Stimulated activated CD4-positive, alpha-beta T cell treated with anti-CD3 and anti-CD28 coated beads, Interleukin-4, amount 100 ng/mL, for 1 hour (primary cell): ENCODE measurements at places on chromosomes 4 and X.

DNA sequence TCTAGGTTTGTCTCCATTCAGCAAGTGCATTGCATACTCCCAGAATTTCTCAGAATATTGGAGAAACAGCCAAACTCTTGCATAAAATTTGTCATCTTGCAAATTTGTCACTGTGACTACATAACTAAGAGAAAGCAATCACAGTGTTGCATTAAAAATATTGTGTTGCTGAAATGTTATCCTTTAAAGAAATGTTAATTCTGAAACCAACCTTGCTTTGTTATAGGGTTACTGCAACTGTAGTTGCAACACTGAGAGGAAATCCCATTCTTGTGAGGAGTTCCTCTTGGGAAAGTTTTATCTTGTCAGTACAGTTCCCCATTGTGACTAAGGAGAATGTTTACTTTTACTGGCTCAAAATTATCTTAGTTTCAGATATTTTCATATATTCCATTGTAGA lies 20.9 kb downstream of the CYBB start:
- DNase-seq = no peak

DNA sequence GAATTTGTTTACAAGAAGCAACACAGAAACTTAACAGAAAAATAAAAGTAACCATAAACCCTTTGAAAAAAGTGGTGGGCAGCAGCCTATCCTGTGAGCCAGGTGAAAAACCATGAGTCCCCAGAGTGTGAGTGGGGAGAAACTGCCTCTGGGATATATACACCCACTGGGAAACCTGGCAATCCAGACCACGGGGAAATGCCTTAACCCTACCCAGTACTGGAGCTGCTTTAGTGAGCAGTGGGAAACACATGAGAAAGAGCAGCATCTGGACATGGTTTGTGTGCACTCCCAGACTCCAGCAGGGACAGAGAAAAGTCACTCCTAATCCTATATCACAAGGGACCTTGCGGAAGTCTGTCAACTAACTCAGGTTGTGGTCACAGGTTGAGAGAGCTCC lies 39.4 kb downstream of the UGT2A2 start:
- no peak for DNase-seq

GRCh38 chr4:181968371-181968770 lies 274.8 kb upstream of the TENM3 start:
- DNase-seq = no peak

DNA sequence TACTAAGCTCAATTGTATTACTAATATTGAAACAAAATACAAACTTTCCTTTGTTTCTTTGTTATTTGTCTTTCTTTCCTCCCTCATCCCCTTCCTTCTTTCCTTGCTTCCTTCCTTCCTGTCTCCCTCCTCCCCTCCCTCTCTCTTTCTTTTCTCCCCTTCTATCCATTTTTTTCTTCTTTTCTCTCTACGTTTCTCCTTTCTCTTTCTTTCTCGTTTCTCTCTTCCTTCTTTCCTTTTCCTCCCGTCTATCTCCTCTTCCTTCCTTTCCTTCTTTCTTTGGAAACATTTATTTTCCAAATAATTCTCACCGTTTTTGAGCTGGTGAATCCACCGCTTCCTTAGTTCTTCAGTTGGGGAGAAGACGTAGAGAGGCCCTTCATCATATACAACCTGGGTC lies 16.3 kb downstream of the BTK start:
- DNase-seq = no peak

- no peak for DNase-seq
Observed at GRCh38 chr4:19971829-19972228, 279.9 kb upstream of the SLIT2 start.

DNA sequence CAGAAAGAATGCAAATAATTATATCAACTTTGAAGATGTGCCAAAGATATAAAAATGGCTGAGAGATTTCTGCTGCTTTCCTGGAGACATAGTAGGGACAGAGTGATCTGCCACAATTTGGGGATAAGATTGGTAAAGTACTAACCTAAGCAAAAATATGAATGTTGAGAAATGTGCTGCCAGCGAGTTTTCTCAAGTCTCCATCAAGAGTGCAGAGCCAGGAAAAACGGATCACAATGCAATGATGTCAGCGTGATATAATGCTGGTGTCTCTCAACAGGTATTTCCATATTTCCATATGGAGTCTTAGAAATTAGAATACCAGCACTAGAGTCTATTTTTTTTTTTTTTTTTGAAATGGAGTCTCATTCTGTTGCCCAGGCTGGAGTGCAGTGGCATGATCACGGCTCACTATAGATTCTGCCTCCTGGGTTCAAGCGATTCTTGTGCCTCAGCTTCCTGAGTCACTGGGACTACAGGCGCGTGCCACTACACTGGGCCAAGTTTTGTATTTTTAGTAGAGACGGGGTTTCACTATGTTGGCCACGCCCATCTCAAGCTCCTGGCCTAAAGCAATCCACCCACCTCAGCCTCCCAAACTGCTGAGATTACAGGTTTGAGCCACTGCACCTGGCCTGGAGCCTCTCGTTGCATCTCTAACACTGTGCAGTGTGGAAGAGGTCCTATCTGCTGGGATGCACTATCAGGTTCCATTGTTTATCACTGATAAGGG lies 893.5 kb downstream of the TRIML1 start:
- no peak for DNase-seq

DNA sequence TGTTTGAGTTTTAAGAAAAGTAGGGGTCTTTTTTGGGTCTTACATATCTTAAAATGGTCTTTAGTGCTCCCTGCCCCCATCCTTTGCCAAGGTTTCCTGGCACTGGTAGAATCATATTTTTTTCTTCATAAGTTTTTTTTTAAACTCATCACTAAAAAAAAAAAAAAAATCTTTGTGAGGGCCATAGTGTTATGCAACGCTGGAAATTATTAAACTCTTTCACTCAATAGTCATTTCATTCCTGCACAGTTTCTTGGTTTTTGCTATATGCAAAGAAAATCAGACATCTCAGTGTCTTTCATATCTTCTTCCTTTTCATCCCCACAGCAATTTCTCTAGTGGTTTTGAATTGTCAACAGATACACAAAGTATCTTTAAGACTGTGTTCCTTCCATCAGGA lies 95.6 kb downstream of the TMA16 start:
- DNase-seq = no peak

GRCh38 chr4:113628711-113629110 lies 132.8 kb downstream of the CAMK2D start:
- DNase-seq = no peak

- no peak for DNase-seq
Observed at GRCh38 chr4:145860446-145860845, 78.2 kb downstream of the ZNF827 start.

GRCh38 chr4:89254847-89255246 lies 52.8 kb downstream of the GPRIN3 start:
- DNase-seq = peak; percentile 21

- no peak for DNase-seq
Observed at GRCh38 chr4:42344309-42344708, 53.0 kb upstream of the SHISA3 start.

GRCh38 chr4:89894649-89895550 lies at the start of gene MMRN1:
TSS of gene MMRN1 (plus strand) at chr4:89894854. CDS start at chr4:89894972, 118 bp downstream.
- DNase-seq = no peak

DNA sequence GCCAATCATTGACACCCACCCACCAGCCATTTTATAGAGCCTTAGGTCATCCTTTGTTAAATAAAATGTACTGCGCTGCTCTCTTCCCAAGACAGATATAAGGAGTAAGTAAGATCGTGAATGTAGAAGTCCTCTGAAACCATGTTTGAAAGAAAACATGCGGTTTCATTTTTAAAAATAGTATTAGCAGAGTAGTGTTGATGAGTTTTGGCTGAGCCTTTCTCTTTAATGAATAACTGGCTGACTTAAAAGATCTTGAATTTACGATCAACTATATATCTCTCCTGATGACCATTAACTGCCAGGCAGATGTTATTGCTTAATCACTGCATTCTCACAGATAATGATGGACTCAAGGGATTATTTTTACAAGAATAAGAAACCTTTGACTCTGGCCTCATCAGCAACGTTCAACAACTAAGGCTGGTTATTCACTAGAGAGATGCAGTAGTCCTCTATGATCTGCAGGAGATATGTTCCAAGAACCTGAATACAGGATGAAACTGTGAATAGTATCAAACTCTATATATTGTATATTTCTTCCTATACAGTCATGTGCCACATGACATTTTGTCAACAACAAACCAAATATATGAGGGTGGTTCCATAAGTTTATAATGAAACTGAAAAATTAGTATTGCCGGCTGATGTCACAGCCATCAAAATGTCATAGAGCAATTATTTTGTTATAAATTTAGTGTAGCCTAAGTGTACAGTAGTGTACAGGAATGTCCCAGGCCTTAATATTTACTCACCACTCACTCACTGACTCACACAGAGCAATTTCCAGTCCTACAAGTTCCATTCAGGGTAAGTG lies 80.8 kb downstream of the FAM13A start:
- no peak for DNase-seq

DNA sequence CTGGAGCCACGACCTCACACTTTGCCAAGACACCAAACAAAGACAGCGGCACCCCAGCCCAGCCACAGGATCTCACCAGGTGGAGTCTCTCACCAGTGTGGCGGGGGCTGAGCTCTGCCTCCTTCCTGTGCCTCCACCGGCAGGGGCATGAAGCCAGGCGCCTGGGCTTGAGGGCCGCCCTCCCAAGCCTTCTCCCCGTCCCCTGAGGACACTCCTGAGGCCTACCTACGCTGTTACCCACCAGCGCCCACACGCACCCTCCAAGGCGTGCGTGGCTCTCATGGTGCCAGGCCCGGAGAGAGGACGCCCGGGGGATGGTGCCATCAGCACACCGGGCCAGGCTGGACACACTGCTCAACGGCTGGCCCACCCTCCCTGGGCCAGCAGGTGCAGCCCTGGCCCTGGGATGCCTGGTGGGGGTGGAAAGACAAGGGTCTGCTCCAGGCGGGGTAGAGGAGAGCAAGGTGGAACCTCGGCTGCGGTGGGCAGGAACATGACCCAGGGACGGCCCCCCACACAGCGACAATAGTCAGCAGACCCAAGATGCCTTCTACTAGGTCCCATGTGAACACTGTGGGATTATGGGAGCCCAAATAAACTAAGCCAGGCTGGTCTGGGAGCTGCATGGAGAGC lies 22.1 kb downstream of the NELFA start:
- no peak for DNase-seq
